DMS79 treated with DMSO at 0.1 percent for 48 hours (cell line): ENCODE measurements at places on chromosomes 13 and 19.

DNA sequence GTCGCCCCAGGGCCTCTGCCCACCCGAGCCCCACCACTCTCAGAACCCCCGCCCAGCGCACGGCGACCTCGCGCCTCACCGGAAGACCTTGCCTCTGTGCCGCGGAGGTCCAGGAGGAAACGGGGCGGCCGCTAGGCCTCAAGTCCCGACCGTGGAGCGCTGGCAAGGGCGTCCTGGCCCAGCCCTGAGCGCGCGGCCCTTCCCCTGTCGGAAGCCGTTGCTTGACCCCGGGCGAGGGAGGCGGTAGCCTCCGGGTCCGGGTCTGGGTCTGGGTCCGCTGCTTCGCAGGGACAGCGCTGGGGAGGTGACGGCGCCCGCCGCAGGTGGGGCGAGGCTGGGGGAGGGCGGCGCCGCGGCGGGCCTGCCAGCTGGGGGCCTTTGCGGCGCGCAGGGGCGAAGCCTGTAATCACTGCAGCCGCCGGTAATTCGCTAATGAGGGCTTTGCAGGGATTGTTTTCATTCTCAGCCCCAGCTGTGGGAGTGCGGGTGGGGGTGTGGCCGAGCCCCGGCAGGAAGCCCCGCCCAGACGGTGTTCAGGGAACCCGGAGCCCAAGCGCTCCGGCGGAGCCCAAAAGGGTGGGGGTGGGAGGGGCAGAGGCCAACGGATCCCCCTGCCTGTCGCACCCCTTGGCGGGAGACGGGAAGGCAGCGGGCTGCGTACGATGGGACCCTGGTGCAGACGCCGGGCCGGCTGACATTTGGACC, 8.6 kb downstream of the C19orf25 start:
- no peak for DNase-seq

DNA sequence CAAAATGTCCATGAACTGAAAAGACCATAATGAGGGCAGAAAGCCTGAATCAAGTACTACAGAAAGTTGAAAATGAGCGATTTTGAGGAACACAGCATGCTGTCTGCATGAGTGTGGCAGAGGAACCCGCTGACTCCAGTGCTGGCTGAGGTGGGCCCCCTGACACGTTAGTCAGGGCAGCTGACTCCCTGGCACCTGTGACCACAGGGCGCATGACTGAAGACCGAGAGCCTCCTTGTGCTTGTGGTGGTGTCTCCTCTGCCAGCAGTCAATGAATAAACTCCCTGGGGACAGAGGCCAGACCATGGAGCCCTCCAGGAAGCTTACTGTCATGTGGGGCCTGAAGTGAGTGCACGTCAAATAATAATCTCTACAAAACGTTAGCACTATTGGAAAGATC, 38.4 kb upstream of the VSTM2B start:
- peak; percentile 27 for DNase-seq

GRCh38 chr13:48585456-48585840, 52.6 kb upstream of the RCBTB2 start:
- peak; percentile 68 for DNase-seq

DNA sequence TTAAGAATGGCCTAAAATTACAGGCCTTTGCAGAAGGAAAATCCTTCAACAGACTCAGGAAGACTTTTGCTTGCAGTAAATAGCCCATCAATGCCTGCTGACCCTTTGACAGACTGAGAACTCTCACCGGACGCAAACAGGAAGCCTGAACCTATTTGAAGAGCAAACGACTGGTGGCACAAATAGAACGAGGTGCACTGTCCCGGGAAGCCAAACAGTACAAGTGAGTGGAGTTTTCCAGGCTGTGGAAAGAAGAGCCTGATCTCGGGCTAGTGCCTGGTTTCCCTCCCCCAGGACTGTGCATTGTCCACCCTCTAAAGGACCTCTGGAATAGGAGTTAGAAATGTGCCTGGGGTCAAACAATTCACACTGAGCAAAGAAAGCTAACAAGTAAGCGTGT, 165.5 kb downstream of the FGF14 start:
- no peak for DNase-seq

GRCh38 chr19:9362905-9363304, at the start of gene ZNF177:
Gene ZNF177, plus strand, starts transcription at chr19:9363013. Its CDS starts 15,299 bp downstream, at chr19:9378312.
- no peak for DNase-seq

DNA sequence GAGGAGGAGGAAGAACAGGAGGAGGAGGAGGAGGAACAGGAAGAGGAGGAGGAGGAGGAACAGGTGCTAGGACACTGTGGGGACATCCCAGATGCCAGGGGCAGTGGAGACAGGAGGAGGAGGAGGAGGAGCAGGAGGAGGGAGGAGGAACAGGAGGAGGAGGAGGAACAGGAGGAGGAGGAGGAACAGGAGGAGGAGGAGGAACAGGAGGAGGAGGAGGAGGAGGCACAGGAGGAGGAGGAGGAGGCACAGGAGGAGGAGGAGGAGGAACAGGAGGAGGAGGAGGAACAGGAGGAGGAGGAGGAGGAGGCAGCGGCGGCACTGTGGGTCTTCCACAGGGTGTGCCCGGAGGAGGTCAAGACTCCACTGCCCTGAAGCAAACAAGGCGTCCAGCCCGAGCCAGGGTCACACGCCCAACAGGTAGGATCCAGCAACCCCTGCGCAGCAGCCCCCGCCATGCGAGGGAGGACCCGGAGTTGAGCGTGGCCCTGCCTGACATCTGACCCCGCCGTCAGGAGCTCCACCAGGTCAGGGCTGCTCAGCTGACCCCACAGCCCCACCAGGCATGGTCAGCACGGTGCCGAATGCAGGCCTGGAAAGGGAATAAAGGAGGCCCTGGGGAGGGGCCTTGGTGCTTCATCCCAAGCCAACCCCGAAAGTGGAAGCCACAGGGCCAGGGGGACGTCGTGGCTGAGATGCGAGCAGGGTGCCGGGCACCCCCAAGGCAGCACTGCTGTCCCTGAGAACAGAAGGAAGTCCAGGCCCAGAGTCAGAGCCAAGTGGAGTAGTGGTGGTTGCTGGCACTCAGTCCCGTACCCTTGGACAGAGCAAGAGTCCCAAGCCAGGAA, 9.2 kb downstream of the SBNO2 start:
- DNase-seq, result no peak

DNA sequence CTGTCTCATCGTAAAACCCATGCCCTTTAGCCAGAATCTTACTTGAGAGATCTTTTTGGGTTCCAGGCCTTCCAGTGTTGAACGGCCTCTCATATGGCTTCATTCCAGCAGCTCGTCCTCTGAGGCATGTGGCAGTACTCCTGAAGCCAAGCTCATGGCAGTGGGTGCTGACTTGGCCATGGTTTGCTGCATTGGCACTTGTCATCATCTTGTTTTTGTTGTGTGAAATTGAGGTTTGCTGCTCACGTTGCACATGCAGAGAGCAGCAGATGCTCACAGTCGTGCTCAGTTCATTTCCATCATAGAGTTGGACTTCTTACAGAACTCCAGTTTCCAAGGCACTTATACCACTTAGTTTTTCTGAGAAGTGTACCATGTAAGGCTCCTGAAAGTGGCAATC, 14.9 kb downstream of the TEX29 start:
- DNase-seq, result peak; percentile 54

- no peak for DNase-seq
These were observed 35.1 kb downstream of the ELL start for GRCh38 chr19:18486746-18487145.

DNA sequence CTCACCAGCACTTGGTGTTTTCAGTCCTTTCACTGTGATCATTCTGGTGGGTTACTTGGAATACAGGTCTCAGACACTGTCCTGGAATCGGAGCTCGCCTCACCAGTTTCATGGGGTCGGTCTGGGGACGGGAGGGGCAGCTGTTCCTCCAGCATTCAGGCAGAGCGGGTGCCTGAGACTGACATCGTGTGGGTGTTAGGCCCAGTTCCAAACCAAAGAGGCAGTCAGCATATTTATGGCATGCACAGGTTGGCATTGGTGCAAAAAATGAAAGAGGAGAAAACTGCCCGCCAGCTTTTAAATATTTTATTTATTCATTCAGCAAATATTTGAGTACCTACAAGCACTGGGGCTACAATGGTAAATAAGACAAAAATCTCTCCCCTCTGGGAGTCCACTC, 20.1 kb downstream of the PLEKHF1 start:
- no peak for DNase-seq
